Activated CD4-positive, alpha-beta T cell treated with anti-CD3 and anti-CD28 coated beads, Interleukin-2, amount 50 U/mL, for 24 hours (primary cell): ENCODE measurements at places on chromosomes 2 and 18.

- DNase-seq = no peak
Observed at GRCh38 chr2:180660881-180661685, 319.3 kb upstream of the UBE2E3 start.

DNA sequence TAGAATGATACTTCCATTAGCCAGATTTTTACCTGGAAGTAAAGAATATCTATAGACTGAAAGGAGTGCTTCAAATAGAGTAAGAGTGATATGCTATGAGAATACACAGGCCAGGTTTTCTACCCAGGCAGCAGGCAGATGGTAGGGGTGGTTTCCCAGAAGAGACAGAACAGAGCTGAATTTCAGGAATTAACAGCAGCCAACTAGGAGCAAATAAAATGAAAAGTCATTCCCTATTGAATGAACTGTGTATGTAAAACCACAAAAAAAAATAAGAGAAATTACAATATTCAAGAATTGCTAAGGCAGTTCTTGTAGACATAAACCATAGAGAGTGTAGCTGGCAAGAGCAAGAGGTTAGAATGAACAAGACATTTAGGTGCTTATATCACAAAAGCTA lies 336.8 kb downstream of the KCNJ3 start:
- no peak for DNase-seq

- DNase-seq = no peak
Observed at GRCh38 chr2:60746318-60746717, 9.8 kb upstream of the PAPOLG start.

GRCh38 chr2:181253438-181253837 lies 203.7 kb upstream of the ITGA4 start:
- DNase-seq = no peak

GRCh38 chr2:229660951-229661350 lies 53.4 kb downstream of the DNER start:
- no peak for DNase-seq

DNA sequence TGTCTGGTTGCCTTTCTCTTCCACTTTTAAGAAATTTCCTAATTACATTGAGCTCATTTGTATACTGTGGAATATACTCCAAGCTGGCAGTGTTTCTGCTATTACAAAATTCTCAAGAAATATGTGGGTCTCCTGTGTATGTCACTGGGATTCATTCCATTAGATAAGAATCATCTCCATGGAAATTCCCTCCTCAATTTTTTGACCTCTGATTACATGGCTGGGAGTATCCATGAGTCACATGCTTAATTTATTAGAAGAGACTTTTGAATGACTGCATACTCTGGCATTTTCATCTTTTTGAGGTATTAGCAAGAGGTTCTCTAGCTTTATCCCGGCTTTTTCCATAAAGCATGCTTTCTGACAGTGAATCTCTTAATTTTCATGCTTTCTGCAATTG lies 665.5 kb upstream of the CNTNAP5 start:
- no peak for DNase-seq

GRCh38 chr2:63840785-63841253 lies 877 bp upstream of the UGP2 start:
- DNase-seq = peak; percentile 96

DNA sequence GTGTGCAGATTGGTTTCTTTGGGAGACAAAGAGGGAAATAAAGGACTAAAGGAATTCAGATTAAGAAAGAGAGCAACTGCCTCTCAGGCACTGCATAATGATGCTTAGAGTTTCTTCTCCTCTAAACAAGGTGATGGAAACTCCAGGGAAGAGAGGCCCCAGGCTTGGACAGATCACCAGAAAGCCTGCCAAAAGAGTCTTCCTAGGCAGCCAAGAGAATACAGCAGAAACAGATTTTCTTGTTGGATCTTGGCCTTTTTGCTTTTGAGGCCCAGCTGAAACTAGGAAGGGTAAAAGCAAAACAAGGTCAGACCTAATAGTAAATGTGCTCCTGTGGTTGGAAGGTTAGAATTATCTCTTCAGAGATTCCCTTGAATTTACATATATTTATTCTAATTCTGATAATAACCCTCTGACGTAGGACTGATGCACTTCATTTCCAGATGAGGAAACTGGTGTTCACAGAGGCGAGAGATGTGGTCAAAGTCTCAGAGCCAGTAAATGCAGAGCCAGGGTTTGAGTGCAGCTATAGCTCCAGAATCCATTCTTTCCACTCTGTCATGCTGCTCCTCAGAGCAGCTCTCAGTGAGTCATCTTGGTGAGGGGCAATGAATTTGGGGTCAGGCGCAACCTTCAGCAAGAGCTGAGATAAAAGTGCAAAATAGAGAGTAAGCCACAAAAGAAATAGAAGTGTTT lies 142.3 kb upstream of the FBXO11 start:
- no peak for DNase-seq

GRCh38 chr18:29309366-29309765 lies 1132.4 kb upstream of the CDH2 start:
- no peak for DNase-seq

GRCh38 chr2:26722911-26723310 lies 30.4 kb downstream of the KCNK3 start:
- DNase-seq = no peak

DNA sequence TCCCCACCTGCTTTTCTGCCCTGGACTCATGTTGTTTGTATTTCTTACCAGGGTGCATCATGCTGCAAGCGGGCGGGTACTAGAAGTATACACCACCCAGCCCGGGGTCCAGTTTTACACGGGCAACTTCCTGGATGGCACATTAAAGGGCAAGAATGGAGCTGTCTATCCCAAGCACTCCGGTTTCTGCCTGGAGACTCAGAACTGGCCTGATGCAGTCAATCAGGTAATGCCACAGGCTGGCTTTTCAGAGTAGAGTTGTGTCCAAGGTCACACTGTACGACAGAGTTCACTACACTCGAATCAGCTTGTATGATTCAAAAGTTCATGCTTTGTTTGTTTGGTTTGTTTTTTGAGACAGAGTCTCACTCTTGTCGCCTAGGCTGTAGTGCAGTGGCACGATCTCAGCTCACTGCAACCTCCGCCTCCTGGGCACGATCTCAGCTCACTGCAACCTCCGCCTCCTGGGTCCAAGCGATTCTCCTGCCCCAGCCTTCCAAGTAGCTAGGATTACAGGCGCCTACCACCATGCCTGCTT lies 19.4 kb downstream of the SRSF7 start:
- no peak for DNase-seq

- DNase-seq = no peak
Observed at GRCh38 chr2:226387499-226387942, 412.1 kb downstream of the IRS1 start.
